ENCODE measurements at places on chromosomes 3 and 15.

- DNase-seq, result no peak
These were observed 375.3 kb downstream of the PLOD2 start for GRCh38 chr3:145785668-145786067.

GRCh38 chr3:8953313-8953712 lies 10.0 kb downstream of the RAD18 start:
- no peak for DNase-seq

- no peak for DNase-seq
These were observed 6.9 kb upstream of the CLDN18 start for GRCh38 chr3:138003069-138003468.

- no peak for DNase-seq
These were observed 149.4 kb upstream of the SLC6A11 start for GRCh38 chr3:10666621-10667020.

DNA sequence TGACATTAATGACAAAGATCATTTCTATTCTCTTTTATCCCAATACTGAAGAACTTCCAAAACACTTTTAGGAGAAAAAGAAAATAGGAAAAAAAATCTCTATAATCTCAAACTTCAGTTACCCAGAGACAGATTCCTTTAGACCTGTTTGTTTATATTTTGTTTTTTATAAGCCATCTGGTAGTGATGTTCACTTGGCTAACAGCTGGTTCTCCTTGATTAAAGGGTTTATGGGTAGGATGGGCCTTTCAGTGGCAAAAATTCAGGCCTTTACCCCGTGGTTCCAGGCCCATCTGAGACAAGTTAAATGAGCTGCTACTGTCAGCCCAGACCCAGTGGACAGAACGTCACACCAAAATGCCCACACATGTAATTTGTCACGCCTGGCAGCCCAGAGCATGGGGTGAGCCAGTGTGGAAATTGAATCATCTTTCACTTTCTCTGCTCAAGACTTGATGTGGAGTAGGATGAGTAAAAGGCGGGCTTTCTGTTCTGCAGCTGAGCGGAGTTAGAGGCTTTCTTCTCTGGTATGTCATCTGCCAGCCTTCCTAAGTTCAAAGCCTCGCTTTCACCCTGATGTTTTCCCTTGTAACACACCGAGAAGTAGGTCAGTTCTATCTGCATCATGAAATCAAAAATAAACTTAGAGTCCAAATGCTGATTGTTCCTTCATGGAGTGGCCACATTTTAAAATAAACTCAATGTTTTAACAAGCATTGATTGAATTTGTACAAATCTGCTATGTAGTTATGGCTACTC lies 62.5 kb upstream of the SKOR1 start:
- DNase-seq, result no peak

GRCh38 chr15:68187559-68187958 lies 17.6 kb downstream of the CALML4 start:
- DNase-seq, result no peak

GRCh38 chr3:32401556-32402081 lies 10.0 kb downstream of the CMTM7 start:
- no peak for DNase-seq

- no peak for DNase-seq
These were observed 42.2 kb upstream of the RASGRF1 start for GRCh38 chr15:79132770-79133169.

- DNase-seq, result no peak
These were observed 374.8 kb upstream of the SLCO3A1 start for GRCh38 chr15:91478717-91479191.

- no peak for DNase-seq
These were observed 49.0 kb downstream of the CASR start for GRCh38 chr3:122232485-122232884.

GRCh38 chr15:78434134-78434533 lies 3.9 kb upstream of the IREB2 start:
- DNase-seq, result no peak

DNA sequence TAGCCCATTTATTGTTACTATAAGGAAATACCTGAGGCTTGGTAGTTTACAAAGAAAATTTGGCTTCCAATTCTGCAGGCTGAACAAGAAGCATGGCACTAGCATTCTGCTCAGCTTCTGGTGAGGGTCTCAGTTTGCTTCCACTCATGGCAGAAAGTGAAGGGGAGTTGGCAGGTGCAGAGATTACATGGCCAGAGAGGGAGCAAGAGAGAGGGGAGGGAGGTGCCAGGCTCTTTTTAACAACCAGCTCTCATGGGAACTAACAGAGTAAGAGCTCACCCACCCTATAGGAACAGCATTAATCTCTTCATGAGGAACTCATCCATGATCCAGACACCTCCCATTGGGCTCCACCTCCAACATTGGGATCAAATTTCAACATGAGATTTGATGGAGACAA lies 437.9 kb downstream of the CHL1 start:
- no peak for DNase-seq

DNA sequence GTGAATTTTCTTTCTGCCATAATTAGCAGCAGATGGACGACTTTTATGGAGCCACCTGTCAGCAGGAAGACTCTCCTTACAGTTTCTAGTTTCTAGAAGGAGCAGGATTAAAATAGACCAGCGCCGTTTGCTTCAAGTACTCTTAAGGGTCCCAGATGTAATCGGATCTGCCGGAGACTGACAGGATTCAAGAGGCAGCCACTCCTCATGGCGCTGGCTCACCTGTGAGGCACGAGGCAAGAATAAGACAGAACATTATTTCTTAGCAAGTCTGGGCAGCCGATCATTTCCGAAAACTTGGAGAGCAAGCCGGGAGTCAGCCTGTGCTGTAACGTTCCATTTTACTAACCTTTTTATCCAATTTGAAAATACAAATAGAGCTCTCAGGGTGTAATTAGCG lies 410.4 kb upstream of the RORA start:
- DNase-seq, result no peak

- peak; percentile 7 for DNase-seq
These were observed 757.0 kb upstream of the NECTIN3 start for GRCh38 chr3:110314512-110315114.

GRCh38 chr3:180590396-180590795 lies 11.6 kb upstream of the TTC14 start:
- DNase-seq, result no peak

DNA sequence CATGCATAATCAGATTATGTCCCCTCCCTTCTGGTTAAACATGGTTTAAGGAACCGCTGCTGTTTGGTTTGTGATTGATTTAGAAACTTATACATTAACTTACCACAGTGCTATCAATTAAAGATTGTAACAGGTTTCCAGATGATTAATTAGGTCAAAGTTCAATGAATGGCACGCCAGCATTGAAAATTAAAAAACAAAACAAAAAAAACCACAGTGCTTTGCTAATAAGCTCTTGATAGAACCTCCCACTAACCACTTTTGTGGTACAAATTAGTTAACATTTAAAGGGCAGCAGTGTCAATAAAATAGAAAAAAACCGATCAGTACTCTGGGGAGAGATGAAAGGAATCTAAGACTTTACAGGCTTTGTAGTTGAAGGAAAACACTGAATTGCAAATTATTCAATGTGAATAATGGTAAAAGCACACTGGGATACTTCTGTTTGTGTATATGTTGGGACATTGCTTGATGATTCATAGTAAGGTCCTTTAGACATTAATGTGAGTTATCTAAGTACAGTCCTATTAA lies 7.6 kb upstream of the C3orf38 start:
- no peak for DNase-seq

DNA sequence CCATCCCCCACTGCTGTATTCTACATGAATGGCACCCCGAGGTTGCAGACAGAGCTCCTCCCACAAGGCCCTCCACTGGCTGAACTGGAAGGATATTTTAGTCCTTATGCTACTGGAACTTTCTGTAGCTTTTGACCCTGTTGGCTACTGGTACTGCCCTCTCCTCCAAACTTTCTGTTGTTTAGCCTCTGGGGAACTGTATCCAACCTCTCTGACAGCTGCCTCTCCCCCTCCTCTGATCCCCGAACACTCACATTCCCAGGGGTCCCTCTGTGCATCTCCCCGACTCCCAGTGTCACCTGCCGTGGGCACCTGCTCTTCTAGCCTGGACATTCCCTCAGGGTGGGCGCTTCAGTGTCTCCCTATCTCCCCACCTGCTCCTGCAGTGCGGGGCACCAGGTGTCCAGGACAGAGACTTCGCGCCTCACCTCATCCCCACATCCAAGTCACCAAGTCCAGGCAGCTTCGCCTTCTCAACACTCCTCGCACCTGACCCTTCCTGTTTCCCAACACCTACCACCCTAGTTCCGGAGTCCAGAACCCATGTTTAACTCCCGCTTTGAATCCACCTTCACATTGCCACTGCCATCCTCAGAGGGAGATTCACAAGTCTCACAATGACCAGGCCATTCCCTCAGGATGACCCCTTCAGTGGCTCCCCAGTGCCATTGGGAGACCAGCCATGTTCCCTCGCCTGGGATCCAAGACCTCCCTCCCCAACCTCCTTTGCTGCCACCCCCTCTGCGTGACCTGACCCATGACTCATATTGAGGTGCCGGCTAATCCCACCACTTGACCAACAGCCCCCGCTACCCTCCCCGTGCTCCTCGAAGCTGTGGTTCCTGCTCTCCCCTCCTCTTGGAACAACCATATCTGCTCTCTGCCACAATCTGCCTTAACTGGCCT lies 34.2 kb downstream of the BDH1 start:
- DNase-seq, result no peak

DNA sequence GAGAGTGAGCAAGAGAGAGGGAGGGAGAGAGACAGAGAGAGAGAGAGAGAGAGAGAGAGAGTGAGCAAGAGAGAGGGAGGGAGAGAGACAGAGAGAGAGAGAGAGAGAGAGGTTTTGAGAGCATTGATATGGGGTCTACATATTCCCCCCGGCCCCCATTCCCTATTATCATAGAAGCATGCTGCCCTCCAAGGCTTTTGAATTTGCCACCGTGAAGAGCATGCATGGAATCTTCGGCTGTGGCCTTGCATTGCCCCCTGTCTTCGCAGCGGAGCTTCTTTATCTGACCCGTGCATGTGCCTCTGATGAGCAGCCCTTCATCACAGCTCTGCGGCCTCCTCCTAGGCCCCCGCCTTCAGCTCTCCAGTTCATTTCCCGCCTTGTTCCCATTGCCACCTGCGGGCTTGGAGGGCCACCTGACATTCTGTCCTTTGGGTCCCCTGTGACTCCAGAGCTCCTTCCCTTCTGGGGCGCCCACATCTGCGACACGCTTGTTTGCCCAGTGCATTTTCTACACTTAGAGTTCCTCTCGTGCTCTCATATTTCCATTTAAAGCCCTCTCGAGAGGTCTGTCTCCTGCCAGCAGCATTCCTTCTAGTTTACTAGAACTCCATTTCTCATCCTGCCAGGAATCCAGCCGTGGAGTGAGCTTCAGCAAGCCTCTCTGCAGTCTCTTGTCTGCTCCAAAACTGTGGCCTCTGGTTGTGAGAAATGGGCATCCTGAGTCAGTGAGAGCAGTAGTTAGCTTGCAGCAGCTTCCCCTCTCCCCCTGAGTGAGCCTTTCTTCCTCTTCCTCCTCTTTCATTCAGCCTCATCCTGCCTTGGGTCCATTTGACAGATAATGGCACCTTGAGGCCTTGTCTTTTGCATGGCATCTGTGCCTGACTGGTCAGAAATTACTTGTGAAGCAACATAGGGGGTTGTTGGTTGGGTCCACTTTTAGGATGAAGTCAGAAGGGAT lies 25.3 kb downstream of the LPP start:
- DNase-seq, result no peak

GRCh38 chr3:16587681-16588060 lies 17.6 kb downstream of the DAZL start:
- no peak for DNase-seq

Measured in T47D (cell line).